CD4-positive, alpha-beta T cell (primary cell): ENCODE measurements at places on chromosomes 5 and 9.

DNA sequence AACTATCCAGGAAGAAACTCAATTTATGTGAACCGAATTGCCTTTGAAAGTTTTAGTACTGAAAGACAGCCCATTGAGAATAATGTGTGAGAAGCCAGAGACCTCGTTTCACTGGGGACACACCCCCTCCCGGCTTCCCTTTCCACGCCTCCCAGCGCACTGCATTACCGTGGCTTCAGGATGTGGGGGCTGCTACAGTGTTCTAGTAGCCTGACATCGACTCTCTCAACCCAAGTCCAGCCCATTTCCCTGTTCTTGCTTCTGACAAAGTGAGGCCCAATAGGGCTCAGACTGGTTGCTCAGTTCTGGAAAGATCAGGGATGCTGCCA is 3.5 kb downstream of the PAX5 start:
- DNase-seq = no peak

- DNase-seq = no peak
Measured at GRCh38 chr9:120894321-120895148, 17.5 kb upstream of the PHF19 start.

GRCh38 chr5:172114875-172115422 is 73.1 kb downstream of the STK10 start:
- DNase-seq = peak; percentile 38

- DNase-seq = no peak
Measured at GRCh38 chr9:79884546-79884945, 312.8 kb downstream of the TLE4 start.

GRCh38 chr5:135114759-135115158 is 80.7 kb upstream of the PITX1 start:
- DNase-seq = no peak
